ENCODE measurements at places on chromosomes 16 and 17. TPM values are rescaled to one million over a fixed set of nuclear protein-coding genes. Genes with fewer than 3 reads are reported as not detected.

The LPO gene
- not detected for total RNA-seq

The USP7 gene
- total RNA-seq: 123 TPM

The CNGB1 gene
- 0.49 TPM for total RNA-seq

The COX6A2 gene
- total RNA-seq: not detected

The GOT2 gene
- total RNA-seq: 96.3 TPM

The ANKFN1 gene
- 0.37 TPM for total RNA-seq

The TEKT3 gene
- total RNA-seq: 0.36 TPM

The PGS1 gene
- 37.6 TPM for total RNA-seq

The IRX5 gene
- not detected for total RNA-seq

The PRKCA gene
- total RNA-seq: 53.0 TPM

The TAT gene
- 0.67 TPM for total RNA-seq

The FA2H gene
- total RNA-seq: 64.5 TPM

The RNU2-1 gene
- total RNA-seq: 6,579 TPM

The TBX2 gene
- total RNA-seq: 5.8 TPM

The SGSM2 gene
- total RNA-seq: 29.6 TPM

The SLC5A11 gene
- total RNA-seq: 0.31 TPM

The ARL5C gene
- not detected for total RNA-seq

The USP43 gene
- 14.4 TPM for total RNA-seq

The KIF2B gene
- not detected for total RNA-seq

The FOXL1 gene
- 4.2 TPM for total RNA-seq

The TBC1D26 gene
- total RNA-seq: not detected

The PHF23 gene
- 33.9 TPM for total RNA-seq

The PIK3R5 gene
- total RNA-seq: 4.9 TPM

The HOXB5 gene
- 14.5 TPM for total RNA-seq

The PABPN1L gene
- not detected for total RNA-seq

The SRCIN1 gene
- total RNA-seq: 3.1 TPM

The CDRT15 gene
- not detected for total RNA-seq

The ZNF747 gene
- total RNA-seq: 9.8 TPM

The MYH8 gene
- not detected for total RNA-seq

Data from left colon (tissue), 2 donors.